ENCODE measurements at places on chromosomes 3 and 15.

DNA sequence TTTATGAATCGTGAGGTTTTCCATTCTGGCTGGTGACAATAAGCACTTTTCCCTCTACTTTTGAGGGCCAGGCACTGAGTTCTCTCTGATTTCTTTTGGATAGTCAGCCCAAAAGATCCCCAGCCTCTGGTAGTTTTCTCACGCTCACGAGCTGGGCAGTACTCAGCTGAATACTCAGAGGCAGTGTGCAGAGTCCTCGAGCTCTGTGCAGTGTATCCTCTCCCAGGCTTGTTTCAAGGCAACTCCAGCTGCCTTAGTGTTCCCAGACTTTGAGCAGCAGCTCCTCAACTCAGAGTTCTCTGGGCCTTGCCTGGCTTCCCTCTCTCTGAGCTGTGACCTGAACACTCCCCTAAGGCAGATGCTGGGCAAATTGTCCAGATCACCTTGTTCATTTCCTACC, 59.1 kb upstream of the IQSEC1 start:
- no peak for DNase-seq

DNA sequence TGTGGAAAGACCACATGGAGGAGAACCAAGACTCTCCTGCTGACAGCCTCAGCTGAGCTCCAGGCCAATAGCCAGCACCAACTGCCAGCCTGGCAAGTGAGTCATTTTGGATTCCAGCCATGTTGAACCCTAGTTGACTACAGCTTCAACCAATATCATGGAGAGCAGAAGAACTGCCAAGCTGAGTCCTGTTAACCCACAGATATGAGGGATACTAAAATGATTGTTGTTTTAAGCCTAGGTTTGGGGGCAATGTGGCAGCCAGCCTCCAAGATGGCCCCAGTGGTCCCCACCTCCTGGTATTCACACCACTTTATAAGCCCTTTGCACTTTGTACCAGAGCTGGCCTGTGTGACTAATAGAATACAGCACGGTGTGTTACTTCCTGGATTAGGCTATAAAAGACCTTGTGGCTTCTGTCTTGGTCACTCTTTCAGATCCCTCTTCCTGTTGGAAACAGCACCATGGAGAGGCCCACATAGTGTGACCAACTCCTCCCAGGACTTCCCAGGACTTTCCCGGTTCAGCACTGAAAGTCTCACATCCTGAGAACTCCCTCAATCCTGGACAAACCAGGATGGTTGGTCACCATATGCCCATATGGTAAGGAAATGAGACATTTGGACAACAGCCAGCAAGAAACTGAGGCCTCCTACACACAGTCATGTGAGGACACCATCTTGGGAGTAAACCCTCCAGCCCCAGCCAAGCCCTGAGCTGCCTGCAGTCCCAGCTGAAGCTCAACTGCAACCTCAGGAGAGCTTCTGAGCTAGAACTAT, 32.4 kb upstream of the CDV3 start:
- DNase-seq = no peak

GRCh38 chr3:183812761-183813445, 12.5 kb downstream of the MAP6D1 start:
- DNase-seq = peak; percentile 93

- DNase-seq = no peak
Observed at GRCh38 chr15:74782259-74783071, 585 bp downstream of the CSK start.

- no peak for DNase-seq
Observed at GRCh38 chr3:144369129-144369879, 397.7 kb downstream of the DIPK2A start.

GRCh38 chr3:45927881-45928280, 15.4 kb upstream of the CXCR6 start:
- no peak for DNase-seq

DNA sequence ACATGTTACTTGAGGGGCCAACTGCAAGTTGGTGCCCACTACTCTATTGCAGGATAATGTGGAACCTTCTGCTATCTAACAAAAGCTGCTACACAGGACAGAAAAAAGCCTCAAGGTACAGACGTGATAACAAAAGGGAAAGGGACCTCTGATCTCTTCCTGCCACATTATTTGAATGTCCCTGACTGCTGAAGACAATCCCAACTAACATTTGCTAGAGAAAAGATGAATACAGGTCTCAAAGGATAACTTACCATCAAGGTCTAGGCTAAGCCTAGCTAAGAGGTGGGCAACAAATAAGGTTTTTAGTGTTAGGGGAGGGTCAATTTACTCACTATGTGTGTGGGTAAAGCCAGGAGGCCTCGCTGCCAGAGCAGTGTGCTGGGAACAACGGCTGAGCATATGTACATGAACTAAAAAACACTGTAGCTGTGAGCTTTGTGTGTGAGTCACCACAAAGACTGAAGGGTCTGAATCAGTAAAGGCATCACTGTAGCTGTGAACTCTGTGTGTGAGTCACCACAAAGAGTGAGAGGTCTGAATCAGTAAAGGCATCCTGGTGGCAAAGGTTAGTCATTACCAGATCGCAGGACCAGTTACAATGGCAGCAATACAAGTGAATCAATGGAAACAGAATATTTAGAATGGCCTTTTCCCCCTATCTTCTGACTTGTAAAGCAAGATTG, 111.7 kb downstream of the LMLN start:
- no peak for DNase-seq

- DNase-seq = no peak
Observed at GRCh38 chr3:43177085-43177484, 71.2 kb upstream of the POMGNT2 start.

- DNase-seq = no peak
Observed at GRCh38 chr15:85100186-85100937, 118.7 kb downstream of the PDE8A start.

- no peak for DNase-seq
Observed at GRCh38 chr3:149673393-149673792, 15.6 kb upstream of the WWTR1 start.

- peak; percentile 7 for DNase-seq
Observed at GRCh38 chr15:49815950-49816349, 195.1 kb downstream of the DTWD1 start.

GRCh38 chr15:99717161-99718009, 15.9 kb downstream of the LYSMD4 start:
- DNase-seq = no peak

- DNase-seq = no peak
Observed at GRCh38 chr15:47885920-47886319, 168.6 kb downstream of the SEMA6D start.

DNA sequence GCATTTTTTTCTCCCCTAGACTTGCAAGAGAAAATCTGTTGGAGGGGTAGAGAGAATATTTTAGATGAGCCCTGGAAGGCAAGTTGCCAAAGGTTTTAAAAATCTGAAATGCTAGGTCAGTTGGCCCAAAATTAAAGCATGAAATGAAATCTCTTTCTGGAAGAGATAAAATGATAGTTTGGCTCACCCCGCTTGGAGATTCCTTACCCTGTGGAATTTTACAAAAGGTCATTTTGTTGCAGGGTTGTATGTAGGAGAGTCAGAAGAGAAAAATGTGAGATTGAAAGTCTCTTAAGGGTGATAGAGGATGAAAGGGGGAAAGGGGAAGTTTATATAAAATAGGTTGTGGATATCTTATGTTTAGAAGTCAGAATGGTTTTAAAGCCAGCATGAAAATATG, 277.8 kb downstream of the CD47 start:
- no peak for DNase-seq

GRCh38 chr3:47406762-47407149, 25.9 kb downstream of the PTPN23 start:
- DNase-seq = no peak

GRCh38 chr3:4845882-4846281, 133.4 kb upstream of the BHLHE40 start:
- no peak for DNase-seq

DNA sequence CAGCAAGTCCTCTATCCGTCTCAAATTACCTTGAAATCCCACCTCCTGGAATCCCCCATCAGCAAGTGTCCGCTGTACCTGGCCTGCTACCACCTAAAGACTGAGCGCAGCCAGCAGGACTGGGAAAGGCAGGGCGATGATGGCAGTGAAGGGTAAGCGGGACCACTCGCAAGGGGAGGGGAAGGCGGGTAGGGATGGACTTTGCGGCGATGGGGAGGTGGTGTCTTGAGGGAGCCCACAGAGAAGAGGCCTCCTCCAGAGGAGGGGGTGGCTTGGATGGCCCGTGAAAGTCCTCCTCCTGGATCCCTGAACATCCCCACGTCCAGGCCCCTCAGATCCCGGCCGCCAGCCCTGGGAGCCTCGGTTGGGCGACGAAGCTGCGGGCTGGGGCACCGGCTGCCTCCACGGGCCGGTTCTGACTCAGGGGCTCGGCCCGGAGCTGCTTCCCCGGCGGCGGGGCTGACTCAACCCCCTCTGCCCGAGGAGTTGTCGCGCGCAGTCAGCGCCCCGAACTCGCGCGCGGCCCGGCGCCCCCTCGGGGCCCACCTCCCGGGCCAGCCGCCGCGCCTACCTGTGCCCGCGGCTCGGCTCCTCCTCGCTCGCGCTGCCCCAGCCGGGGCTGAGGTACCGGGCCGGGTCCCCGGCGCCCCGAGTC, 512 bp downstream of the LARP6 start:
- DNase-seq = no peak

GRCh38 chr3:131494706-131495105, 8.1 kb downstream of the MRPL3 start:
- no peak for DNase-seq

DNA sequence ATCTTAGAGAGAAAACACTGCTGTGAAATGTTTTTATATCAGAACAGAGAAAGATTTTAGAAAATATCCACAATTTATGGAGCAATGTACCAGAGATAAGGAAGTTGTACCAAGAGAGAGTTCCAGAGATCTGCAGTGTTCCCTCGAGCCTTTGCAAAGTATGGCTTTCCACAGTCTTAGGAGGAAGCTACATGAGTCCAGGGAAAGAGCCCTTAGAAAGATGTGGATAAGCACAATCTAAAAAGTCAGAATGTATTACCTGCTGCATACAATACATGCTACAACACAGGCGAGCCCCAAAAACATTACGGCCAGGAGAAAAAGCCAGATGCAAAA, 56.4 kb downstream of the ZNF860 start:
- DNase-seq = no peak

- DNase-seq = no peak
Observed at GRCh38 chr15:58179741-58180381, 41.7 kb downstream of the AQP9 start.

- no peak for DNase-seq
Observed at GRCh38 chr3:72178463-72179106, 393.6 kb upstream of the PROK2 start.

GRCh38 chr15:75694241-75695182, 18.1 kb downstream of the CSPG4 start:
- peak; percentile 61 for DNase-seq

- DNase-seq = no peak
Observed at GRCh38 chr15:93286446-93286845, 197.4 kb upstream of the RGMA start.

DNA sequence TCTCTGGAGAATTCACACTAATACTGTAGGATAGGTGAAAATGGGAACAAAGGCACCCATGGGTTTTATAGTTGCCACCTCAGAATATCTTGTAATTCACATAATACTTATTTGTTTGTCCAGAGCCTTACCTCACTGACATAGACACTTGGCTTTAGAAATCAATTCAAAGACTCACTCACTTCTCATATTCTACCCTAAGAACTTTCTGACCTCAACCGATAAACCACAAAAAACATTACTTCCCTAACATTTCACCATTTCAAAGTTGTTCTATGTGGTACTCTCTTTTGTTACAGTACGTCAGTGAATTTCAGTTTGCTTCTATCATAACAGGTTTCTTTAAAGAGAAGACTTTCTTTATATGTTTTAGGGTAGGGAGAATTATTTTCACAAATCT, 359.3 kb downstream of the IGSF11 start:
- no peak for DNase-seq

DNA sequence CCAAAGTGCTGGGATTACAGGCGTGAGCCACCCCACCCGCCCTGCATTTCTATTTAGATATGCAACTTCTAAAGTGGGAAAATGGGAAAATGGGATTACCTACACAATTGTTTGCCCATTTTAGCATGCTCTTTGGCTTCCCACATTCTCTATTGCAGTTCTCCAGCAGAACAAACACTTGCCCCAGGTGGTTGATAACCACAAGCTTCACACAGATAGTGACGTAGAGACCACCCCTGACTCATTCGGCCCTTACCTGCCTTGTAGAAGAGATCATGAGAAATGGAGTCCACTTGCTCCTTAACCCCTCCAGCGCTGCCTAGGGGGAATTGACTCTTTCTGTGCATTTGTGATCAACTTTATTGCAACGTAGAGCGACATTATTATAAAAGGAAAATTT, 83.2 kb upstream of the RAP2B start:
- no peak for DNase-seq

GRCh38 chr15:88904257-88904623, 8.9 kb upstream of the HAPLN3 start:
- no peak for DNase-seq

GRCh38 chr3:78148986-78149717, 1109.3 kb downstream of the ROBO2 start:
- no peak for DNase-seq

DNA sequence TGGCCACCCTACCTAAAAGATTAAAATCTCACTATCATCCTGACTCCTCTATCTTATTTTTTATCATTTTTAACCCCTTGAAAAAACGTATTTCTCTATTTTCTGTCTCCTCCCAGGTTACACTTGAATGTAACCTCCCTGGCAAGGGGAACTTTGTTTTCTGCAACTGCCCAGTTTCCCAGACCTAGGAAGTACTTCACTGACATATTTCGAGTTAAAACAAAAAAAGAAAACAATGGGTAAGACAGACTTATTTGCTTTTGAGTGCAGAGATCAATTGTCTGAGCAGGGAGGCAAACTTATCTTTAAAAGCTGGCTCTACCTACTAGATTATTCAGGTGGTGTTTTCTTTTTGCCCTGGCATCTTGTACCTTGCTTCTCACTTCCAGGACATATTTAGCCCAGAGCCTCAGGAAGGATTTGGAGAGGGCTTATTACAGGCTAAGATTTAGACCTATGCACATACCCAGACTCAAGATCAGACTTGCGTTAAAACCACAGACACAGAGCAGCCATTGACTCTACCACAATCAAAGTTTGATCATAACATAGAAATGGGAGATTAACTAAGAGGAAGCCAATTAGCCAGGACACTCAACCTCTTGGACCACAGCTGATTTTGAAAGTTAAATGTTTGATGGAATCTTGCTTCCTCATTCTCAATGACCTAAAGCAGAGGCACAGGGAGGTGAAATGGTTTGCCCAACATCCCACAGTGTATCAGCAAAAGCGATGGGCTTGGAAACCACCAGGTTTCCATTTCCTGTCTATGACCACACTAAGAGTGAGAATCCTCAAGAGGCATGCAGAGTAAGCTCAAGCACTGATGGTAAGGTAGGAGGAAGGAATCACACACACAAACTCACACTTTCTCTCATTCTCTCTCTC, 169.5 kb upstream of the THBS1 start:
- DNase-seq = no peak

GRCh38 chr15:31957581-31957980, 72.7 kb upstream of the CHRNA7 start:
- no peak for DNase-seq

- DNase-seq = no peak
Observed at GRCh38 chr15:38482572-38482971, 28.6 kb downstream of the FAM98B start.

- no peak for DNase-seq
Observed at GRCh38 chr3:10557781-10558373, 52.5 kb upstream of the ATP2B2 start.

Measured in pons (tissue), 1 donor.